ENCODE measurements at places on chromosomes 5 and 9. TPM values are rescaled to one million over a fixed set of nuclear protein-coding genes. Genes with fewer than 3 reads are reported as not detected.
A peak's percentile ranks its signal among the peaks of the same experiment; 100 is the strongest.

DNA sequence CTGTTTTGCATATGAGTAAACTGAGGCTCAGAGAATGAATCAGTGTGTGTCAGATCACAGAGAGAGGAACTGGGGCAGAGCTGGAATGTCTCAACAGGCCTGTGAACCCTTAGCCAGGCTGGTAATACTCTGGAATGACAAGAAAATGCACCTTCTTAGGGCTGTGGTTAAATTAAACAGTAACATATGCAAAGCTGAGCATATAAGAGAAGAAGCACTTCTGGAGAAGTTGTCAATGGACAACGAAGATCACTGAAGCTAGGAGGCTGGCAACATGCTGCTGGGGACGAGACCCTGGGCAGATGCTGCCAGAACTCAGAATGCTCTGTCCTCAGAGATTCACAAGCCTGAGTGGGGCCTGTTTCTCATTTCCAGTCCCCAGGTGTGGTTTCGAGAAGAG lies 64.6 kb upstream of the EPB41L4B start:
- DNase-seq = no peak

DNA sequence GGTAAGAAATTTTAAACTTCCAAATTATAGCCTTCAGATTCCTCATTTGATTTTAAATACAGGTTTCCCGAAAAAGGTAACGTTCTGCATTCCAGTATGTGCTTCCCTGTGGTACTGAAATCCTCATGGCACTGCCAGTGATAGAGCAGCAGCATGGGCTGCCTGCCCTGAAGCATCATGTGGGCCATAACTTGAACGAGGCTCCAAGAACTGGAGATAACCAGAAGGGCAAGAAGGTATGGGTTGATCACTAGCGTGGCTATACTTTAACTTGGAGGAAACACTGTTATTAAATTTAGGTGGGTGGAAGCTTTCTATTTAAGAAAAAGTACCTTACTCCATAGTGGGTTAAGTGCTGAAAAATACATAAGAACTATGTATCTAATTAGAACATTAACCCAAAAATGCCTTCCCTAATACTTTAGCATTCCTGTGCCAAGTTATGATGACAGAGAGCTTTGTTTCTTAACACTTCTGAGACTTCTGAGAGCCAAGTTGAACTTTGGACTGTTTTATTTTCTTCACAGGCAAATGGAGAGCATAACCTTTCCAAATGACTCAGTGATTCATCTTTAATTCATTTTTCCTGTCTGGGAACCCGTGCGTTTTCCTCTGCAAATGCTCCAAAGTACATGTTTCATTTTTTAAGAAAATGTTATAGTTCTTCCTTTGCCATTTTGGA lies 191.5 kb upstream of the GNA14 start:
- DNase-seq = no peak

CNTRL gene
- total RNA-seq = 31.2 TPM

PTTG1 gene
- total RNA-seq = 2.4 TPM

CARTPT gene
- total RNA-seq = not detected

DNA sequence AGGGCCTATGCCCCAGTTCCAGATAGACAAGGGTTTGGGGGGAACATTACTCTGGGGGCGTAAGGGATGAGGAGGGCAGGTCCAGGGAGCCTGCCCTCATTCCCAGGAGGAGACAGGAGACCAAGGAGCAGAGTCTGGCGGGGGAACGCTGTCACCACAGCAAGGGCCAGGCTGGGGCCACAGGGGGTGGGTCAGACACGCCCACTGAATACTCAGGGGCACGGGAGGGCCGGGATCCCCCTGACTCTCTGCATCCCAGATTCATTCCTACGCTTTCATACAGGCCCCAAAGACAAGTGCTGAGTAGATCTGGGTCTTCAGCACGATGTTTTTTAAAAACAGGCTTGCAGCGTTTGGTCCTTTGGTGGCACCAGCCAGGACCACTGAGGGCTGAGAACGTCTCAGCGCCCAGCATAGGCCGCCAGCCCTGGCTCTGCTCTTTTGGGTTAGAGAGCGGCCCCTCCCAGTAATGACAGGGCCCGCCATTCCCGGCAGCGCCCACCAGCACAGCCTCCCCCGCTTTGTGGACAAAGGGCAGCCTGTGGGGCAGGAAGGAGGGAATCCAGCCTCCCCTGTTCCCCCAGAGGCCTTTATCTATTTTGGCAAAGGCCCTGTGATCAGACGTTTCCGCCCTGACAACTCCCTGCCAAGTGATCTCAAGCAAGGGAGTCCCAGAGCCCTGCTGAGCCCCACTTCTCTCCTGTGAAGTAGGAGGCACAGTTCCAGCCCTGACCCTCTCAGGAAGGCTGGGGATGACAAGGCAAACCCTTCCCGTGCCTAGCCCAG lies 24.9 kb downstream of the NEK6 start:
- DNase-seq = peak; percentile 80

- DNase-seq = no peak
Measured at GRCh38 chr9:116565986-116566385, 121.1 kb upstream of the TRIM32 start.

- no peak for DNase-seq
Measured at GRCh38 chr9:77985996-77986395, 45.6 kb downstream of the GNAQ start.

GRCh38 chr5:75574791-75575190 lies 36.5 kb upstream of the ANKDD1B start:
- DNase-seq = no peak

TUSC1 gene
- 18.7 TPM for total RNA-seq

DNA sequence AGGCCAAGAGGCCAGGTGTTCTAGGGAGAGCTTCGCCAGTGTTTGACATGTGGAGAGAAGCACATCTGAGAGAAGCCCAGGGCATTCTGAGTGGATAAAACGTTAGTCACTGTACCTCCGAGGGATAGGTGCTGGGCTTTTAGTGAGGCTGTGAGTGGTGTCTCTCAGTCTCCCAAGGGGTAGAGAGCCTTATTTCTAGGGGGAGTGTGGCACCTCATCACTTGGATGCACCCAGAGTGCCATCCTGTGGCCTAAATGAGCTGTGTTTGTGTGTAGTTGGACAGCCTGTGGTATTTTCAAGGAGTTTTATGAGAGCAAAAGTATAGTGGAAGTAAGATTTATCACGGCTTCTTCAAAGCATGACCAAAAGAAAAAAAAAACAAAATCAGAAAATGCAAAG lies 1046.9 kb upstream of the WWC1 start:
- DNase-seq = no peak

DNA sequence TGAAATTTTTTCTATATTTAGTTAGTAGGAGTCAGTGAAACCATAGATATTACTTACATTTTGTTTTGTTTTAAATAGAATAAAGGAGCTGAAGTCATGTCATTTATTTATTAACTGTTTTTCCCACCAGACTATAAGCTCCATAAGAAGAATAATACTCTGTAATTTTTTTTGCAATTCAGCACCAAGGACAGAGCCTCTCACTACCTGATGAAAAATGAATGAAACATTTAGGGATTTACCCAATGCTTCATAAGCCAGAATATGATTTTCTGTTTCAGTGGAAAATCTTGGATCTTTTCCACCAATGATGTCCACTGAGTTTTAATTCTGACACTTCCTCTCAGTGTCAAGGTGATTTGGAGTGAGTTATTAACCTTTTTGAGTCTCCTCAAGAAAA lies 624.9 kb upstream of the GRAMD2B start:
- DNase-seq = no peak

IL9 gene
- total RNA-seq = not detected

DNA sequence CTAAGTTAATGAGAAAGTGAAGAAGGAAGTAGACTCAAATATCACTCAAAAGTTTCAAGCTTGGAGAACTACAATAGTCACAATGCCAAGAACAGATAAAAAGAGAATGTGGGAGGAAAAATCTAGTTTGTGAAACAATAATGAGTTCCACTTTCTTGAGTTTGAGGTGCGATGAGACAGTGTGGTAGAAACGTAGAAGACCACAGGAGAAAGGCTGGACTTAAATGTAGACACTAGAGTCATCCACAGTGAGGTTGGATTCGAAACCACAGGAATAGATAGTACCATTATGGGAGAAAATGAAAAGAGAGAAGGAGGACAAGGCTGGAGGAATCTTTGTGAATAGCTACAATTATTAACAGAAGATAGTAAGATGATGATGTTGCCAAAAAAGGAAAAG lies 141.1 kb upstream of the LRRTM2 start:
- DNase-seq = no peak

GRCh38 chr9:136546697-136547501 lies 1.1 kb upstream of the NOTCH1 start:
- DNase-seq = peak; percentile 87

PCDHB6 gene
- 1.2 TPM for total RNA-seq

- no peak for DNase-seq
Measured at GRCh38 chr5:61401726-61402125, 69.7 kb downstream of the ZSWIM6 start.

DNA sequence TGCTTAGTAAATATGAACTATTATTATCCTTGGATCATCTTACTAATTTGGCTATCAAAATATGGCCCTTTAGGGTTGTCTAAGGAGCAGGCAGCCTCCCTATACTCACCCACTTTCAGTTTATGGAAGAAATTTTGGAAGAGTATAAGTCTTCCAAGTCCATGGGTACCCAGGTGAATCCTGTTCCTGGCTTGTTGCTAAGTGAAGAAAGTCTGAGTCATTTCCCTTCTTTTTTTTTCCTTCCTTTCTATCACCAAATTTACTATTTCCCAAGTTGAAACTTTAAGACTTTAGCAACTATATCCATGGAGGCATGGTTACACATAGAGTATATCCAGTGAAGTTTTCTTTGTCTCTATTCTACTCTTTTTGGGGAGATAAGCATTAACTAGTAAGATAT lies 184.0 kb upstream of the ACTBL2 start:
- no peak for DNase-seq

FEM1C gene
- total RNA-seq = 23.3 TPM

DNA sequence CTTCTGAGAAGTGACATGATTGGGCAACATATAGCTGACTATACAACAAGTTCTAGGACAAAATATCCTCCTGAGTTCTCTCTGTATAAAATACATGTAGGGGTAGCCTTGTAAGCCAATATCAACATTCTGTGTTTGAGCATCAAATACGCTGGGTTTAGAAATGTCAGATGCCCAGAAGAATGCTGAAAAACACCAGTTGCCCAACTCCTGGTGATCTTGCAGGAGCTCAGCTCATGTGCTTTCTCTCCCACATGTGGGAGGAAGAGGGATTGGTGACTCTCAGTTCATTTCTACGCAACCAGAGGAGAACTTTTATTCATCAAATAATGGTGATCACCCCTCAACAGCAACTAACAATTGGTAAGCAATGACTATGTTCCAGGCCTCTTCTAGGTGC lies 810.9 kb upstream of the ACO1 start:
- DNase-seq = no peak

DNA sequence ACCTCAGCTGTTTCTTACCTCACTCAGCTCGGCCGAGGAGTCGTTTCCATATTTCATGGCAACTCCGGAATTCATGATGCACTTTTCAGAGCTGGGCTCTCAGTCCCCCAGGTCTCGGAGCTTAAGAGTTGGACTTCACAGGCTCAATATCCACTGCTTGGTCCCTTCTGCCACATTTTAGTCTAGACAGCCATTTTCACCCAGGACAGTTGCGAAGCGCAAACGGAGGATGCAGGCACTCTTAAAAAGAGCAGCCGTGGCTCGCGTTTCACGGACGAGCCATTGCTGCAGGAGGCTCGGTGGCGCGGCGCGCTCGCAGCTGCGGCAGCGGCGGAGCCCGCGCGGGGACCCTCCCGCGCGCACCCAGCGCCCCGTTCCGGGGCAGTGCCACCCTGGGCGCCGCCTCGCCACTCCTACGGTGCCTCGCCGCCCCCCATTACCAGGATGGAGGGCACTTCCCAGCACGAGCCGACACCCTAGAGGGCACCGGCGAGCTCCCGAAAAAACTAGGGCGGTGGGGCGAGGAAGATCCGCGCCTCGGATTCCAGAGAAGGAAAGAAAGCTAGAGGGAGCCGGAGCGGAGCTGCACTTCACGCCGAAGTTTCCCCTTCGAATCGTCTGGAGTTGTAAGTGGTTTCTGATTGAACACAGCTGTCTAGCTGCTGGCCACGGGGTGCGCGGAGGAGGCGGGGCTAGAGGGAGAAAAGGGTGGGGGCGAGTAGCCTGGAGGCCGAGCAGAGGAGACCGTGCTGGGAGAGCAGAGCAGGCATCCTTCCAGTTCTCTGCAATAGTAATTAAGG lies 140.3 kb downstream of the TSSK1B start:
- peak; percentile 94 for DNase-seq

GRCh38 chr5:57246426-57246825 lies 72.6 kb downstream of the GPBP1 start:
- no peak for DNase-seq

SHOC1 gene
- 1.0 TPM for total RNA-seq

GRCh38 chr5:68067291-68067690 lies 148.3 kb upstream of the PIK3R1 start:
- DNase-seq = no peak
